ENCODE measurements at places on chromosomes 6 and 20.

GRCh38 chr6:149093643-149094042, 223.9 kb upstream of the TAB2 start:
- DNase-seq, result no peak

- DNase-seq, result no peak
These were observed 82.2 kb downstream of the GRM4 start for GRCh38 chr6:34063651-34064050.

DNA sequence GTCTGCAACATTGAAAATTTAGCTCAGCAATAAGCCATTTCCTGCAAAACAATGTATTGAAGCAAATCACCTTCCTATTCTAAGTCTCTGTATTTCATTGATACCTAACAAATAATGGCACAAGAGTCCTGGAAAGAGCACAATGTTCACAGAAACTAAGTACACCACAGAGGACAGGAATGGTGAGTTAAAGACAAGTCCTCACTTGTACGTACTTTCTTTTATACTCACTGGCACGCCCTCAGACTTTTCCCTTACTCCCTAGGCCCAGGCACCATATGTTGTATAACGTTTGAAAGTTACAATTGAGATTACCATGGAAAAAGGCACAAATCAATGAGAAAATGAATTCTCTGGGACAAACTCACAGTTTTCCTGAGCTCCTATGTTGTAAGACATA, 683.0 kb upstream of the MANEA start:
- no peak for DNase-seq

DNA sequence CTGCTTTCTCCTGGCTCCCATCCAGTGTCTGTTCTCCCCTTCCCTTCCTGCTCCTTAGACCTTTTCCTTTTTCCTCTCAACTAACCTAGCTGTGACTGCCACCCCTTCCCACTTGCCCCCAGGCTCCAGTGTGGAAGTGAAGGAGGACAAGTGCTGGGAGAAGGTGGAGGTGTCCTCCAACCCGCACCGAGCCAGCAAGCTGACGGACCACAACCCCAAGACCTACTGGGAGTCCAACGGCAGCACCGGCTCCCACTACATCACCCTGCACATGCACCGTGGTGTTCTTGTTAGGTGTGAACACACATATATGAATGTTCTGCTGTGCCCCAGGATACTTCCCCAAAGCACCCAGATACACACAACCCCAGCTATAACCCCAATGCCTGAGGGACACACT, 18.5 kb downstream of the CUL9 start:
- no peak for DNase-seq

DNA sequence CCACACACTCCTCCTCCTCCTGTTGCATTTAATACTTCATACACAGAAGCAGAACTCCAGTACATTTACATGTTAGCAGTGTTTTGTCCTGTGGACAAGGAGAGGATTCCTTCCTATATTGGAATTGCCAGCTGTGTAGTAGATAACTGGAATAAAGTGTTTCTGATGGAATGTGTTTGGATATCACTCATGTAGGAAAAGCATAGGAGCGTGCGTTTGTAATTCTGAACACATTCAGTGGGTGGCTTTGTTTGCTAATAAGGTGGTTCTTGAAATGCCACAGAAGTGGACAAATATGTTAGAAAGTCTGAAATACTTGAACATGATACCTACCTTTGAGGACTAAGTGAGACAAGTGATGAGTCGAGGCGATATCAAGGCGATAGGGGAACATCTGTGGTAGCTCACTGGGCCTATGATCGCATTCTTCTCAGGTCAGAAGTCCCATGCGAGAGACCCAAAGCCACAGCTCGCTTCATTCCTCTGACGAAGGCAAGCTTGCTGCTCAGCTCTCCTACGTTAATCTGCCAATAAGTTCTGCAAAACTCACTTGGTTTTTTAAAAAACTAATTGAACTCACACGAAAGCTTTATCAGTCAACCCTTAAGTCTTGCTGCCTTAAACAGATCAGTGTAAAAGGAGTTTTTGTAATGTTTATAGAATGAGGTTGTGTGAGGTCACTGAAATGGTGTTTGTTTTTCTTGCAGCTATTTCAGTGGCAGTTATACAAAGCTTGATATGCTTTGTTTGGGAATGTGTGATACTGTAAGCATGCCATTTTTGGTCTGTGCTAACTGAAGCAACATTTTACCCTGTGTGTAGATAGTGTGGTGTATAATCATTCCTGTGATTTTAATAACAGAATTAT, 159.9 kb downstream of the SOX4 start:
- DNase-seq, result no peak
